ENCODE measurements at places on chromosomes 4 and X.

DNA sequence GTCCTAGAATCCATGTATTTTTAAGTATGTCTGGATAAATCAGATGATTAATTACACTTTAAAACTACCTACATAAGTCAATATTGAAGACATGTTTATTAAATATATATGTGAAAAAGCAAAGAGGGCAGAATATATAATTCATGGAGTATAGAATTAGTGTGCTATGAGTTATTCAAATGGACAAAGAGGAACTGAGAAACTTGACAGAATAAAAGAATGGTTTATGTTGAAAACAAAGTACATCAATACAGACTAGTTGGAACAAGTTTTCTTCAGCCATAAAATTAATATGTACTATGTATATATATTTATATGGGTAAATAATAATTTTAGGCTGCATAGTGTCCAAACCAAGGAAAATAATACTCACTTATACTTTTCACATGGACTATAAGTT, 173.5 kb downstream of the NPFFR2 start:
- no peak for DNase-seq

DNA sequence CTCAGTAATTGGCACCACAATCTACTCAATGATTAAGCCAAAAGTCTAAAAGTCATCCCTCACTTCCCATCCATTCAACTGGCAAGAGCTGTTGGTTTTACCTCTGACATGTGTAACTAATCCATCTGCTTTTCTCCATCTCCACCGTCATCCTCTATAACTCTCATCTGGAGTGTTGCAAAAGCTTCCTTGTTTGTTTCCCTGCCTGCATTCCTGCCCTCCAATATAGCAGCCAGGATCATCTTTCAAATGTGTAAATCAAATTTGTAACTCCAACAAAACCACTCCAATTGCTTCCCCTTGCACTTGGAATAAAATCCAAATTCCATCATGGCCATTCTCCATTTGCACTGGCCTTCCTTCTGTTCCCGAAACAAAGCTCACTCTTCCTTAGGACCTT, 4.3 kb upstream of the PLAC8 start:
- DNase-seq = no peak

GRCh38 chrX:78619834-78620233, 39.3 kb downstream of the RTL3 start:
- DNase-seq = peak; percentile 60

- DNase-seq = no peak
Observed at GRCh38 chr4:16807355-16807754, 91.1 kb downstream of the LDB2 start.

DNA sequence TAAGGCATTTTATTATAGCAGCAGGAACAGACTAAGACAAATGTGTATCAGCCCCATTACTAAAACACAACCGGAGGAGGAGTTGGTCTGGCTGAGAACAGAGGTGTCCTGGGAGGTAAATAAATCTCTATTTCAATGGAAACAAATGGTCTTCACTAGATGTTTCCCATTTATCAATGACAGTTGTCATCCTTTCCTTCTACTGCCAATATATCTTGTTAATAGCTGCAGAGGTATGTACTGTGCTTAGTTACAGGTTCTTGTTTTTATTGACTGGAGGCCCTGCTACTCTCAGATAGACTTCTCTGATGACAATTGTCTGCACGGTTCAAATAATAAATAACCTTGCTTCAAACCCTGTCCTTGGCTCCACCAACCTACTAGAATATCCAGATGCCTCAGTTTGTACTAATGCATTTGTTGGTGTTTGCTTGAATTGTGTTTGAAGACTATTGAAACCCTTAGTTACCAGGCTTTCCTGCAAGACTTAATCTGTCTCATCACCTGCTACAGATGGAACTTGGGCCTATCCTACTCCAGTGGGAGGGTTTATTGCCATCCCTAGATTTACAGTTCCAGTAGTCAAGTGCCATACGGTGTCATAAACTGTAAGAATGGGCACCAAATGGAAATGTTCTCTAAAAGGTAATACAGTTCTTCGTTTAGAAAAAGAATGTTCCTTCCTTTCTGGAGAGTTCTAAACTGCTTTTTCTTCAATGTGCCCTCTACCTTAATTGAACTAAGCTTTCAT, 29.8 kb upstream of the HPGDS start:
- DNase-seq = no peak

GRCh38 chrX:149825424-149825823, 43.7 kb downstream of the MAGEA9 start:
- peak; percentile 19 for DNase-seq

GRCh38 chrX:13087322-13088155, 43.1 kb upstream of the FAM9C start:
- DNase-seq = no peak

DNA sequence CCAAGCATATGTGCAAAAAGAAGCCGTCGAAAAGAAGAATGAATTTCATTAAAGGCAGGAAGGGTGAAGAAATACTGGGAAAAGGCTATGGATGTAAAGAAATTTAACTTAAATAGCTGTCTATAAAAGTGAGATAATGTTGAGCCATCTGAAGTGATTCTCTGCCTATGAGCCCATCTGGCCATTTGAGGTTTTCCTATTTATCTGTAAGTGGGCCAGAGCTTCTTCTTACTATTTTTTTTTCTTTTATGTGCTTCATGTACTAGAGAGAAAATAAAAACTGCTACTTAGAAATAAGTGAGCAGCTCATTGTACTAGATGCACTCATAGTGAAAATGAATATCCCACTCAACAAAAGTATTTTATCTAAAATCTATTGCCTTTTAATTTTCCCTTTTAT, 725.7 kb downstream of the FSTL5 start:
- no peak for DNase-seq

DNA sequence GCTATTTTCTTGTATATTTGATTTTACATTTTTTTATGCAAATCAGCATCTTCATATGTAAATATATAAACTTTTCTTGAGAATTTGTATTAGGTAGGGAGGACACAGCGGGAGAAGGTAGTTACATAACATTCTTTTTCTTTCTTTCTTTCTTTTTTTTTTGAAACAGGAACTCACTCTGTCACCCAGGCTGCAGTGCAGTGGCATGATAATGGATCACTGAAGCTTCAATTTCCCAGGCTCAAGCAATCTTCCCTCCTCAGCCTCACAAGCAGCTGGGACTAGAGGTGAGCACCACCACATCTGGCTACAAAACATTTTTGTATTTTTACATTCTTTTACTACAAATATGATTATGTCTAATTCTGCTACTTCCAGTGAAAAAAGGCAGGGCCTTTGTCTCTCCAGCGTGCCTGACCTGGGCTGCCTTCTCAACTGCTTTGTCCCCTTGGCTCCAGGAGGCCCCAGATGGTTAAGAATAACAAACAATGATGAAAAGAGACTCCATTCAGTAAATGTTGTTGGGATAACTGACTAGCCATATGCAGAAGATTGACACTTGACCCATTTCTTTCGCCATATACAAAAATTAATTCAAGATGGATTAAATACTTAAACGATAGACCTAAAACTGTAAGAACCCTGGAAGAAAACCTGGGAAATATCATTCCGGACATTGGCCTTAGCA, 46.5 kb upstream of the FAT4 start:
- no peak for DNase-seq

DNA sequence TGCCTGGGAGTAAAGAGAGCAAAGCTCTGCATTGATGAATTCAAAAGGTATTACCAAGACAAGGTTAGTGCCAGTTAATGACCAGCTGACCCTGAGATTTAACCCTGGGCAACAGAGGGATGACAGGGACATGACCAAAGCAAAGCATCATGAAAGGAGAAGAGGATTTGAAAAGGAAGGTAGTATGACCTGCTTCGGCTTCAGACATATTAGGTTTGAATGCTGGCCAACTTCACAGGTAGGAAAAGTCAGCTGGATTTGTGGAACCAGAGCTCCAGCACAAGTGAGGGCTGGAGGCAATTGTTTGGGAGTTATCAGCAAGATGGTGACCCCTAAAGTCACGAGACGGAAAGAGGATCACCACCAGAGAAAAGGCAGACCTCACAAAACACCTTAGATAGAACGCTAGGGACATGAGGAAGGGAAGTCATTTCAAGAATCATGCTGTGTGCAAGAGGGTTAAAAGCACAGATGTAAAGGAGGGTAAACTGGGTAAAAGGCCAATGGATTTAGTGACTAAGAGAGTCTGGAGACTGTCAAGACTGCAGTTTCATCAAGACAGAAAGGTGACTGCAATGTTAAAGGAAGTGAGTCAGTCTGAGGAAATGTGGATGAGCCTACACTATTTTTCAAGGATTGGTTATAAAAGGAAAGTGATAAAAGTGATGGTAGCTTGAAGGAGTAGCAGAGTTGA, 45.6 kb downstream of the SH3RF1 start:
- no peak for DNase-seq

DNA sequence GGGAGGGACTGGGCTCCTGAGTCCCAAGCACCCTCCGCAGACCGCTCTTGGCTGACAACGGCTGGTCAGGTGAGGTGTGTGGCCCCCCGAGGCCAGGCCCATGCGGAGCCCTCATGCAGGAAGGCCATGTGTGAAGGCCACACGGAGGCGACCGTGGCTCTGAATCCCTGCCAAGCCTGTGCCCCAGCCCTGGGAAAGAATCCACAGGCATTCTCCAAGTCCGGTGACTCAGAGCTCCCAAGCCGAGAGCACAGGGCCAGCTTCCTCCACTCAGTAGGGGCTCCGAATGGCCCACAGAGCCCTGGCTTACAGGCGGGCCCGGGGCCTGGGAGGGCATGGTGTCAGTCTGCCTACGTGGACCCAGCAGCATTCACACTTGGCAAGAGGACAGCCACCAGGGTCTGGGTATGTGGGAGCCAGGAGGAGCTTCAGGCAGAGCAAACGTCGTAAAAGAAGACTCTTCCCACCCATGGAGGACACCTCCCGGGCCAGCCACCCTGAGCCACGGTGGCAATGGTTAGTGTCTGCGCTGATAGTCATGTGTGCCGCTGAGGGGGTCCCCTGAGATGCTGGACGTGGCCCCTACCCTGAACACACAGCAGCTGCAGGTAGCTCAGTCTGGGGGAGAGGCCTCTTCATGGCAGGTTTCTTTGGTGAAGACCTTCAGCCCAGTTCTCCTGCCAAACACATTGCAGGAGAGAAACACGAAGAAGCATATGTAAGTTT, 105.7 kb downstream of the PSAPL1 start:
- DNase-seq = no peak

DNA sequence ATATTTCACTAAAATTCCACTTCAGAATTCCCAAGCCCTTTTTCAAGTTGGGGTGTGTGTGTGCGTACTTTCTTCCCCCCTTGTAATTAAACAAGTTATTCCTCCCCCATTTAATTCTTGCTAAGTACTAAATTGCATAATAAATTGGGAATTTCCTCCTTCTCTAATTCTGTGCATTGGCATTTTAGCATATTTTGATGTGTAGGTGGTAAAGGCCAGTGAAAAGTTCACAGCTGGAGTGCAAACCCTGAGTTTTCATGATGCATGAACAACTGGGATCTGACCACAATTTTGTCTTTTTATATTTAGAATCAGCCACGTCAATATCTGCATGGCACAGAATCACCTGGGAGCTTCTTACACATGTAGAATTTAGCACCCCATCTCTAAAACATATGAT, 18.5 kb downstream of the ANXA3 start:
- no peak for DNase-seq

DNA sequence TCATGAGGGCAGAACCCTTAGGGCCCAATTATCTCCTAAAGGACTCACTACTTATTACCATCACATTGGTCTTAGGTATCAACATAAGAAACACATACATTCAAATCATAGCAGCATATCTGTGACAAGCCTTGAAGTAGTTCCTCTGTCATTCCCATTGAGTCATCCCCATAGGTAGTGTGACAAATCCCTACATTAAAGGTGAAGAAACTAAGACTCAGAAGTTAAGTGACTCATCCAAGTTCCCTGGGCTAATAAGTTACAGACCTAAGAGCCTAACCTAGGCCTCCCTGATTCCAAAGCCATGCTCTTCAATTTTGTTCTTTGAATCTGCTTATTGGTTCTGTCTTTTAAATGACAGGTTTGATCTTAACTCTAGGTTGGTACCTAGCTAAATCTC, 58.2 kb downstream of the CD38 start:
- DNase-seq = no peak

DNA sequence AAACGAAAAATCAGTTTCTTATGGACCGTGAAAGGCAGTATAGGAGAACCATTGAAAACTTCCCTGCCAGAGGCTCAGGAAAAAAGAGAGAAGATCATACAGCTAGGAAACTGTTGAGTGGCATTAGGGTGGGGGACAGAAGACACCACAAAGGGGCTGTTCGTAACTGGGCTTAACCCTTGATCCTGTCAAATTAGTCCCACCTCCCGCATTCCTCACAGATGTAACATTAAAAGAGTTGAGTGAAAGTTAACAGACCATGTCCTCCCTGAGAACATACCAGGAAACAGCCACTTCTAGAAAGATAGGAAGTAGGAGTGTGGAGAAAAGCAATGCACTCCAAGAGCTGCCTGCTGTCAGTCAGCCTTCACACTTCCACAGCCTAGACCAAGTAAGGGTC, 8.7 kb downstream of the SHROOM4 start:
- DNase-seq = peak; percentile 71

GRCh38 chr4:107831140-107831539, 6.4 kb downstream of the SGMS2 start:
- no peak for DNase-seq

DNA sequence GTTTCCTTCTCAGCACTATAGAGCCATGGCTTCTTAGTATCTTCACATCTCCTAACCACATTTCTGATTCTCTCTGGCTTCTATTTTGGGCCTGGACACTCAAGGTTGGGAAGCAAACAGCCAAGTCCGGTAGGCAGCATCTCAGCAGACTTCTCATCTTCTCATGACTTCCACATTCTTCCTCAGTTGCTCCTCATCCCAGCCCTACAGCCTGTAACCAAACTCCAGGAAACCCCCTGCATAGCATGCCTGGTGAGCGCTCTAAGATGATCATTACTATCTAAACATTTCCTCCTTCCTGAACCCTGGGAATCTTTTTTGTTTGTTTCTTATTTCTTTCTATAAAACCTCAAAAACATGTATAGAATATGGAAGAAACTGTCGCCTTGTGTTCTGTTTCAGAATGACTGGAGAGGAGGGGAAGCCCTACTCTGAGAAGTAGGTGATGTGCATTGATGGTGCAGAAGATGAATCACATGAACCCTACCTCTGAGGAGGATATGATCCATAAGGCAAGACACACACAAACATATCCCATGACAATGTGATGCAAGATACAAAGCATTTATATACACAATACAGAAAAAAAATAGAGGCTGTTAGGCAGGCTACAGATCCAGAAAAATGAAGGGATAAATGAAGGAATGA, 219.8 kb upstream of the GYPA start:
- DNase-seq = no peak

DNA sequence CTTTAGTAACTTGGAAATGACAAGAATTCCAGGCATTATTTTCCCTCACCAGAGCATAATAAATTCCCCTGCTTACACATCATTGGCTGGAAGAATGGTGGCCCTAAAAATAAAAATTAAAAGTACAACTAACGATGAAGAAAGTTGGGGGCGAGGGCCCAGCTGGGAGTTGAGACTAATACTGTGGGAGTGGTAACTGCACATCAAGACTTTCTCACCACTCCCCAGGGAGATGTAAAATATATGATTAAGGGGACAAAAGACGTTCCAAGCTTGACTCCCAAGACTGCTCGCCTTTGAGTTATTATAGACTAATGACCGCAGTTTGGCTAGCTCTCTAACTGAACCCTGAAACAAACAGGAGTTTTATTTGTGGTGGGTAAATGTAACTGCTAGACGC, 30.0 kb downstream of the SMIM31 start:
- DNase-seq = no peak

- no peak for DNase-seq
Observed at GRCh38 chrX:5898463-5898862, 330.2 kb downstream of the NLGN4X start.

- DNase-seq = peak; percentile 44
Observed at GRCh38 chrX:13059637-13060499, 15.4 kb upstream of the FAM9C start.

All from cardiac muscle cell (in vitro differentiated cells and primary cell).